ENCODE measurements at places on chromosomes 12 and 14.

DNA sequence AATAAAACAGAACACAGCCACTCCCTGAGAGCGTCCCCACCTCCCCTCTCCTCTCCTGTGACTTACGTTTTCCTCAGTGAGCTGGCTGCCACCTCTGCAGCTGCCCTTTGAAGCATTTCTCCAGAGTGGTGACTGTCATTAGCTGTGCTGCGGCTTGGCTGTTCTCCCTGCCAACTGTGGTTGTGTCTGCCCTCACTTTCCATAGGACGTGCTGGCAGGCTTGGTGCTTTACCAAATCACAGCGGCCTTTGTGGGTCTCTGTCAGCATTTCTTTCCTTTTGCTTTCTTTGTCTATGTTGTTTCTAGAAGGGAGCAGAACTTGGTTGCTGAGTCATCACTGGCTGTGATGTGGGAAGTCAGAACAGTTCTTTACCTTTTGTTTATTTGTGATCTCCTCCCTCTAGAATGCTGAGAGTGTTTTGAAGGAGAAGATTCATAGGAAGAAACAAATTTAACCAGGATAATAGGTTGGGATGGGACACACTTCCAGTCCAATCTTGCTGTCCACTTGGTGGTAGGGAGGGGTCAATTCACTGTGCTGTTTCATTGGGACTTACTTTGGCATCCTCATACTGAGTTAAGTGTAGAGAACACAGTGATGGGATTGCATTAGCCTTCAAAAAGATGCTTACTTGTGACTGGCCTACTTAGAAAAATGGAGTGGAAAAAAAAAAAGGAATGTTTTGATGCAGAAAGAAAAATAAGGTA is 88.2 kb downstream of the TMX1 start:
- ATAC-seq = peak; percentile 46

DNA sequence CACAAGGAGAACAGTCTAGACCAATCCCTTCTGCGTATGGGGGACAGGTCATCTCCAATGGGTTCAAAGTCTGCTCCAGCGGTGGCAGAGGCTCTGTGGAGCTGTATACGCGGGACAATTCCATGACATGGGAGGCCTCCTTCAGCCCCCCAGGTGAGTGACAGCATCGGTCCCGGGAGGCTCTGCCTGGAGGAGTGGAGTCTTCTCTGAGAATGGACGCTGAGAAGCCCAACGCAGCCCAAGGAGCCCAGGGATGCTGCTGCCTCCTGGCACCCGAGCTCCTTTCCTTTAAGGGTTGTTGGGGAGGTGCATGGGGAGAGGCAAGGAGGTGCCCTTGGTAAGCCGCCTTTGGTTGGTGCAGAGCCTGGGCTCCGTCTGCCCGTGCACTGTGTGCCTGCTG is 28.2 kb downstream of the ADGRD1 start:
- ATAC-seq = no peak

DNA sequence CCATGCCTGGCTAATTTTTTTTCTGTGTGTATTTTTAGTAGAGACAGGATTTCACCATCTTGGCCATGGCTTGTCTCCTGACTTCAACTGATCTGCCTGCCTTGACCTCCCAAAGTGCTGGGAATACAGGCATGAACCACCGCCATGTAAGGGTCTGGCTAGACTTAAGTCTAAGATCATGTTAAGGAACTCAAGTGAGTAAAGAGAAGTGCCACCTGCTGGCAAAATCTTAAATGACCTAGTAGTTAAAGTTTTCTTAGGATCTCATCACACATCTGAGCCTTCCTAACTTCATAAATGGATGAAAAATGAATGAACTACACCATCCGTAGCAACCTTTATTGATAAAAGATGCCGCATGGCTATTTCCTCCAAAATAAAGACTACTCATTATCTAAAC is 1.7 kb upstream of the C12orf56 start:
- ATAC-seq = peak; percentile 83

- ATAC-seq = no peak
These were observed 237.2 kb downstream of the SLC15A4 start for GRCh38 chr12:128586451-128587029.

- peak; percentile 32 for ATAC-seq
These were observed 26.8 kb downstream of the AMN start for GRCh38 chr14:102949062-102949800.

DNA sequence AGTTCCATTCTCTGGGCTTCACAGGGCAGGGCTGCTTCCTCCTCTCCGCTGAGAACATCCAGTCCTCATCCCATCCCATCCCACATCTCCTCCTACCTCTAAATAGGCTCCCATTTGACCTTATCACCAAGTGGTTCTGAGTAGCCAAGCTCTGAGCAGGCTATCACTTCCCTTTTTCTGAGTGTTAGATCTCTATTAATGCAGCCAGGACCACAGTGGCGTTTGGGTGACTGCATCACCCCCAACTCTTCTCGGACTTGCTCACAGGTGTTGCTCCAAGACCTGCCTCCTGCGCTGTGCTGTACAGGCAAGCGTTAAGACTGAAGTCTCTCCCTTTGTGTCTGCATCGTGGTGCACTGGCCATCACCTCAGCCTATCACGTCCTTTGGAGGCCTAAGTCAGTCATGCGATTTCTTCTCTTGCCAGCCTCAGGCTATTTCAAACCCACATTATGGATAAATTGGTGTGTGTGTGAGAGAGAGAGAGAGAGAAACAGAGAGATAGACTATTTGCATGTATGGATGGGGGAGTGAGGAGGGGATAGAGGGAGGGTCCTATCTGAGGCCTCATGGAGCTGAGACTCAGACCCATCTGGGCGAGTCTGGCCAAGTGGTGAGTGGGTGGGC is 12.4 kb upstream of the HHIPL1 start:
- ATAC-seq = no peak

DNA sequence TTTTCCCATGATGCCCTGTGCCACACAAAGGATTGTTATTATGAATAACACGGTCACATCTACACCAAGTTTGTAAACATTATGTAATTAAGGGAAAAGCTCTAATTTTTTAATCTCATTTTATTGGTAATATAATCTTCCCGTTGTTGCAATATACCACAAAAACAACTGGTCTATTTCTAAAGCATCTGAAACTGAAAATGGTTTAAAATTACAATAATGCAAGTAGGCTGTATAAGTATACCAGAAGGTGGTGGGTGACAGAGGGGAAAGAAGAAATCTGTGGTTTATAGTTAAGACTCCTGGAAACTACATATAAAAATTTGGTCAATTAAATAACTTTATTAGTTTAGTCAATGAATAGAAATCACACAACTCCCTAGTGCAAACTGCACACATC is 5.2 kb downstream of the DDHD1 start:
- ATAC-seq = no peak

DNA sequence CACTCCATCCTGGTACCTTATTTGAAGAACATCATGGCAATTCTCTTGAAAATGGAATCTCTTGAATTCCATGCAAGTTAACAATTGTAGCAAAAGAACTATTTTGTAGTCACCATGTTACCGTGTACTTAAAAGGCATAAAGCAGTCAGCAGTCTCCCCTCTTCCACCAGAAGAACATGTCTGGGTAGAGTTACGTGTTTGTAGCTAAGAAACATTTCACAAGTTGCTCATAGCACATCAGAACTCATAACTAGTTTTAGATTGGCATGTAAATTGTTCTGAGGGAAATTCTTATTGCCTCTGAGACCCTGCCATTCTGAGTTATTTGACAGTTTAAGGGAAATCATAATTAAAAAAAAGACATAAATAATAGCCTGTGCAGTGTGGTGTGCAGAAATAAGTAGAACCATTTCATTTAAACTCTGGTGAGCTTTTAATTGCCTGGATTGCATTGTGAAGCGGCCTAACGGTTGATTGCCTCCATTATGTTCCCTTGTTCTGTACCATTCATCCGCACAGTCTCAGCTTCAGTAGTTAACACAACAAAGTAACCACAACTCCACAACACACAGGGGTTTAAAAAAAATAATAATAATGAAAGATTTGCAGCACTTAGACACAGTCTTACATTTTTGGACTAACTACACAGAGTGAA is 2.6 kb downstream of the LMO3 start:
- ATAC-seq = no peak

All from SK-N-SH treated with all-trans-retinoic acid at 6 μM for 48 hours (cell line).